ENCODE measurements at places on chromosomes 3 and 15. TPM values are rescaled to one million over a fixed set of nuclear protein-coding genes. Genes with fewer than 3 reads are reported as not detected.

LRRK1 gene
- 5.6 TPM for total RNA-seq

CTXN2 gene
- total RNA-seq: not detected

DNA sequence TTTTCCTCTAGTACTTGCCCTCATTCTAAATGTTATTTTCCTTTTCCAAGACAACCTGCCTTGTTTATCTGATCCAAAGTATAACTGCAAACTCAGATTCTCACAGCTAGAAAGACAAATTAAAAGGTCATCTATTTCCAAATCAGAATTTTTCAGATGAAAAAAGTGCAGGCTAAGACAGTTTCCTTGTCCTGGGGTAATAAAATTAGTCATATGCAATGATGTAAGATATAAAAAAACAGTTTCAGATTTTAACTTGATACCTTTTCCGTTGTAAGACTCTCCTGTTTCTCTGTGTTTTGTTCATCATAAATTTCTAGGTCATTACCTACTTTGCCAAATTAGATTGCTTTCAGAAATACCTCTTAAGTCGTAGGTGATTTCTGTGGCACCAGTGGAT lies 238.4 kb upstream of the PEX5L start:
- H3K4me3 ChIP-seq: no peak overlapping the region
- no peak overlapping the region for H3K27ac ChIP-seq
- no peaks in the 10 kb centered on the region for H3K4me1 ChIP-seq

- no peaks in the 10 kb centered on the region for H3K27me3 ChIP-seq
- no peaks in the 10 kb centered on the region for H3K36me3 ChIP-seq
- no peak for DNase-seq
- H3K4me1 ChIP-seq: peaks cover 15% of the 10 kb centered on the region
- H3K4me3 ChIP-seq: no peak overlapping the region
Measured at GRCh38 chr3:58175437-58176184, 35.2 kb downstream of the DNASE1L3 start.

DNA sequence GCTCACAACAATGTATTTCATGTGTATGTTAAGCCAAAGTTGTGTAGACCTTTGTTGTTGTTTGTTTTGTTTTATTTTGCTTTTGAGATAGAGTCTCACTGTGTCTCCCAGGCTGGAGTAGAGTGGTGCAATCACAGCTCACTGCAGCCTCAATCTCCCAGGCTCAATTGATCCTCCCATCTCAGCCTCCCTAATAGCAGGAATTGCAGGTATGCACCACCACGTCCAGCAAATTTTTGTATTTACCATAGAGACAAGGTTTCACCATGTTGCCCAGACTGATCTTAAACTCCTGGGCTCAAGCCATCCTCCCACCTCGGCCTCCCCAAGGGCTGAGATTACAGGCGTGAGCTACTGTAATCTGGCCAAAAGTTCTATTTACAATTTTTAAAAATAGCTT lies 2.7 kb downstream of the HERC1 start:
- H3K36me3 ChIP-seq: no peaks in the 10 kb centered on the region
- H3K27ac ChIP-seq: no peak overlapping the region
- no peaks in the 10 kb centered on the region for H3K27me3 ChIP-seq
- DNase-seq: no peak

DNA sequence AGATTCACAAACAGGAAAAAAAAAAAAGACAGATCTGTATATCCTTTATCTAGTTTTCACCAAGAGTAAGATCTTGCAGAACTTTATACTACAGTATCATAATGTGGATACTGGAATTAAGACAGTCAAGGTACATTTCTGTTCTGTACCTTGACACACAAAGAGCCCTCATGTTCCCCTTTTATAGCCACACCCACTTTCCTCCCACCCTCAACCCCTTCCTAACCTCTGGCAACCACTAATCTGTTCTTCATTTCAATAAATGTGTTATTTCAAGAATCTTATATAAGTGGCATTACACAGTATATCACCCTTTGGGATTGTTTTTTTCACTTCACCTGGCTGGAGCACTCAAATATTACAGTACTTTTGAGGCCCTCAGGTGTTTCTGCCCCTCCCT lies 3.6 kb upstream of the RAB6B start:
- no peak overlapping the region for H3K27ac ChIP-seq
- H3K36me3 ChIP-seq: no peaks in the 10 kb centered on the region
- no peaks in the 10 kb centered on the region for H3K27me3 ChIP-seq
- H3K4me3 ChIP-seq: no peak overlapping the region
- DNase-seq: no peak

DNA sequence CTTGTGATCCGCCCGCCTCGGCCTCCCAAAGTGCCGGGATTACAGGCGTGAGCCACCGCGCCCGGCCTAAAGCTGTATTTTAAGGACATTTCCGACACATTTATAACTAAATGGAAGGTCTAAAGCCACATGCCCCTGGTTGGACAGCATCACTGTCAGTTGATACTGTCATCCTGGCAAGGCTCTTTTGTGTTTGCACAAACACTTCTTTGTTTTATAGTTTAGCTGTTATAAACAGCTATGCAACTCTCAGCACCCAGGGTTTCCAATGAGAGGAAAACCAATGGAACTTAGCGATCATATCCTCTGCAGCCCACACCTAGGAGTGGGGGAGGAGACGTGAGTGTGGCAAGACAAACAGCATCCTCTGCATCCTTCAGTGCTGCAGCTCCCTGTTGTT lies 19.7 kb downstream of the NIPA1 start:
- no peaks in the 10 kb centered on the region for H3K36me3 ChIP-seq
- H3K27me3 ChIP-seq: no peaks in the 10 kb centered on the region
- H3K4me1 ChIP-seq: no peaks in the 10 kb centered on the region
- H3K27ac ChIP-seq: no peak overlapping the region
- DNase-seq: no peak

- DNase-seq: no peak
- H3K36me3 ChIP-seq: no peaks in the 10 kb centered on the region
Measured at GRCh38 chr15:39315206-39315850, 265.6 kb upstream of the THBS1 start.

NTRK3 gene
- total RNA-seq: 0.61 TPM

GRCh38 chr15:64521201-64521600 lies 60.8 kb downstream of the ZNF609 start:
- no peaks in the 10 kb centered on the region for H3K36me3 ChIP-seq
- H3K4me1 ChIP-seq: peaks cover 18% of the 10 kb centered on the region
- no peaks in the 10 kb centered on the region for H3K27me3 ChIP-seq

All from gastrocnemius medialis (tissue), 4 donors.